COLO829 (cell line): ENCODE measurements at places on chromosomes 12 and 14.

DNA sequence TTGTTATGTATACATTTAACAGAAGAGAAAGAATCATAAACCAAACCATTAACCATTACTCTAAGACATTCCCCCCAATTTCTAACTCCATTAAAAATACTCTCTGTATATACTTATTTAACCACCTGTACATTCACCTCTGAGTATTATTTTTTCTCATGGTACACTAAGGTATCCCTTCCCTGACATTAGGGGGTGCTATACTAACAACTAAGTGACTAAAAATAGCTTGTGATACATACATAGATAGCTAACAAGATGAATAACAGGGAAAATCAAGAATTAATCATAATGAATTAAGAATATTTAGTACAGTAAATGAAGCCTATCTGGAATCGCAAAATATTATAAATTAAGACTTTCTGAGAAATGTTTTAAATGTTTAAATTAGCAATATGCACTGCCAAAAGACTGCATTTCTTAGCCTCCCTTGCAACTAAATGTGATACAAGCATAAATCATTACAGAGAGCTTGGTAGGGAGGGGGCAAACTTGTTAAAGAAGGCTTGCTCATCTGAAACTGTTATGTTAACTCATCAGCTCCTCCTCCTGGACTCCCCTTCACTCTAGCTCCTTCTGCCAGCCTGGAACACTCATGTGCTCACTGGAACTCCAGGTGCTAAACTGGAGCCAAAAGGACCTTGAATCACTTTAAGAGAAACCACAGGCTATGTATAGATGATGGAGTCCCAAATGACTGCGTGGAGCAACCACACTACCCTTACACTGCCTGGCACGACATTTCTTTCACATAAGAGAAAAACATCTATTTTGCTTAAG, 14.9 kb downstream of the C2CD5 start:
- DNase-seq, result no peak

GRCh38 chr12:55188974-55189556, 31.8 kb upstream of the OR10A7 start:
- peak; percentile 59 for DNase-seq

DNA sequence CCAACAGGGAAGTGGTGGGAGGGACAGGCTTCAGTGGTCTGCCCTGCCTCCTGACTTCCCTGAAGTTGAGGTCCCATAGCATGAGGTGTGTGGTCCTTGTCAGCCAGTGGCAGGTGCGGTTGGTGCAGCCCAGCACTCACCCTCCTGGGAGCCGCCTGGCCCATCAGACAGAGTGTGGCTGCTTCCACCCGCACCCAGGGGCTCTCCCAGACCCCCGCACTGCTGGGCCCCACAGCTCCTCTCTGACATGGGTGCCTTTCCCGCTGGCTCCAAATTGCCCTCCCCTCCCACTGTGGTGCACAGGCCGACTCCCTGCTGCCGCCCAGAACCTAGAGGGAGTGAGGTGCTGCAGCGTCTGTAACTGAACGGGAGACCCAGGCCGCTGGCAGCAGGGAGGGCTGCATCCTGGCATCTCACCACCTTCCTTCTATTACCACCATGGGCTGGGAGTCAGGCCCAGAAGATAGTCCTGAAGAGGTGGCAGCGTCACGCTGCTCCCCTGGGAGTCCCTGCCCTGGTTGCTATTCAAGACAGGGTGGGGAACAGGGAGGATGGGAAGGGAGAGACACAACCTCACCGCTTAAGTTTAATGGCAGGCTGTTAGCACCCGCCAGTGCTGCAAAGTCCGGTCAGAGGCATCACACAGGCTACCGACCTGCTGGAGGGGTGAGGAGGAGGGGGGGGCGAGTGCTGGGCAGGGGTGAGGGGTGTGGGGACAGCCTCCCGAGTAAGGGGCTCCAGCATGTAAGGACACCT, 180.6 kb upstream of the PRMT8 start:
- no peak for DNase-seq

DNA sequence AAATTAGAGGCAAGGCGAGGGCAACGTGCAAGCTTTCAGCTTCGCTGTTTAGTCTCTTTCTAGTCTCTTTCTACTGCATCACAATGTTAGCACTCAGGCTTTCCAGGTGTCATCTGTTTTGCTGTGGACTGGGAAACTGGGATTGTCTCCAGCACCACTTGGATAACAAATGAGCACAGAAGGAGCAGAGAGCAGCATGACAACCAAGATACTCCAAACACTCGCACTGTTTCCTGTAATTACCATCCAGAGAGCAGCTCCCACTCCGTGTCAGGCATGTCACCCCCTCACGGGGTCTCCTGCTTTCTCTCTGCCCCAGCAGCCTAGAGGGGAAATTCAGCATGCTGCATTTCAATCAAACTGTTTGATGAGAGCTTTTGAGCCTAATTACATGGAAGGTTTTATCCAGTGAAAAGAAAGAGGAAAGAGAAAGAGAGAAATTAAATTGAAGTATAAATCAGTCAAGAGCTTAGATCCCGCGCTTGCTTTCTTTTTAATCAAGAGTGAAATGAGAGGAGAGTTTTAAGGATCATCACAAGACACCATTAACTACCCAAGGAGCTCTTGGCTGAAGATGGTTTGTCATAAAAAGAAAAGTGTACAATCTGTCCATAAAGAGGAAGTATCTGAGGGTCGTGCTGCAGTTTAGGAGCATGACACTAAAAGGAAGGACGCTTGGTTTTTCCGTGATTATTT, 917.7 kb downstream of the DIO2 start:
- DNase-seq, result no peak

DNA sequence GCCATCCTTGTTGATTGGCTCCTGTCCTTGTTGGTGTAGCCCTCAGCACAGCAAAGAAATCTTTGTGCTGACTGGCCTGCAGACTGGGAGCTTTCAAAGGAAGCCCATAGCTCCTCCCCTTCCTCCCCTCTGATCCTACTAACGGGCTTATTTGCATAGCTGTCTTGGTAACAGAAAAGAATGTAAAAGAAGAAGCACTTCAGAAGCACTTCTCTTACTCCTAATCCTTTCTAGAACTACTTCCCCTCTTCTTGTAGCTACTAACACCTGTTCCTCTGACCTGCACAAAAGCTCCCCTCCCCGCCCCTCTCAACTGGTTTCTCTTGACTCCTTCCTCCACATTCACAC, 14.3 kb upstream of the RIC8B start:
- DNase-seq, result no peak

DNA sequence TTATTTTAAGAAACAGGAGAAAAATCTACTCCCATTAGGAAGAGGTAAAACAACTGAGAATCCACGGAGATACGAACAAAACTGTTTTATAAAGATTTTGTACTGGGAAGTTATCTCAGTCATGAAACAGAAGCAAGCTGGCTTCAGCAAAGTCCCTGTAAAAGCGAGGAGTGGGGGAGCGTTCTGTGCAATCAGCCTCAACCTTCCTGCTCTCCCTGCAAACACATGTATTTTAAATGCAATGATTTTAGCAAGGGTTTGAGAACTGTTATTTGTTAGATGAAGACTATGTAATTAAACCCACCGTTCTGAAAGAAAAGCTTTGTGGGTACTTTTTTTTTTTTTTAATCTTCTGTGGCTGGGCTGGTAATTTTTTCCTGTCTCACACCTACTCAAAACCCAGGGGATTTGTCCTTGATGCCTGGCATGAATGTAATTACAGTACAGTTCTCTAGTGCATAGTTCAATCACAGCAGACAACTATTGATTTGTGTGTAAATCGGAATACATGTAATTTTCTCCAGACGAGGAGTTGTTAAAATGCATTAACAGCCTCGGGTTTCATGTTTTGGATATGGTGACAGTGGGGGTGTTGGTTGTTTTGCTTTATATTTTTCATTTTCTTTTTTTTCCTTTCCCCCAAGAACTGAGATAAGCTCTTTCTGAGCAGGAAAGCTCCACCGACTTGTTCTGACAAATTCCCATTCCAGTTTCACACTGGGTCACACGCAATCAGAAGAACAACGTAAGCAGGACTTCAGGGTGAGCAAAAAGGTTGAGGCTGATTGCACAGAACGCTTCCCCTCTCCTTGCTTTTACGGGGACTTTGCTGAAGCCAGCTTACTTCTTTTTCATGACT, 153.6 kb downstream of the PHLDA1 start:
- DNase-seq, result peak; percentile 88

DNA sequence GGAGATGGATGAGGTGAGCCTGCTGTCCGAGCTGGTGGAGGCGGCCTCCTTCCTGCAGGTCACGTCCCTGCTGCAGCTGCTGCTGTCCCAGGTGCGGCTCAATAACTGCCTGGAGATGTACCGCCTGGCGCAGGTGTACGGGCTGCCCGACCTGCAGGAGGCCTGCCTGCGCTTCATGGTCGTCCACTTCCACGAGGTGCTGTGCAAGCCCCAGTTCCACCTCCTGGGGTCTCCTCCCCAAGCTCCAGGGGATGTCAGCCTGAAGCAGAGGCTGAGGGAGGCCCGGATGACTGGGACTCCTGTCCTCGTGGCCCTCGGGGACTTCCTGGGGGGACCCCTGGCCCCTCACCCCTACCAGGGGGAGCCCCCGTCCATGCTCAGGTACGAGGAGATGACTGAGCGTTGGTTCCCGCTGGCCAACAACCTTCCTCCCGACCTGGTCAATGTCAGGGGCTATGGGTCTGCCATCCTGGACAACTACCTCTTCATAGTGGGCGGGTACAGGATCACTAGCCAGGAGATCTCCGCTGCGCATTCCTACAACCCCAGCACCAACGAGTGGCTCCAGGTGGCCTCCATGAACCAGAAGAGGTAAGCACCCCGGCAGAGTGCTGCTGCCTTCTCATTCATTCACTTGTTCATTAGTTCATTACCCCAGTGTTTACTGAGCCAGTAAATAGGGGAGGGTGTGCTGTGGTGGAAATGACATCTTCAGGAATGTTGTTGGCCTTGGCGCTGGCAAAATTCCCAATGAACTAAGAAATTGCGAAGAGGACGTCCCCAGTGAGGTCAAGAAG, 774 bp upstream of the MANSC4 start:
- no peak for DNase-seq

GRCh38 chr14:87868920-87869319, 124.1 kb downstream of the GALC start:
- DNase-seq, result peak; percentile 56

DNA sequence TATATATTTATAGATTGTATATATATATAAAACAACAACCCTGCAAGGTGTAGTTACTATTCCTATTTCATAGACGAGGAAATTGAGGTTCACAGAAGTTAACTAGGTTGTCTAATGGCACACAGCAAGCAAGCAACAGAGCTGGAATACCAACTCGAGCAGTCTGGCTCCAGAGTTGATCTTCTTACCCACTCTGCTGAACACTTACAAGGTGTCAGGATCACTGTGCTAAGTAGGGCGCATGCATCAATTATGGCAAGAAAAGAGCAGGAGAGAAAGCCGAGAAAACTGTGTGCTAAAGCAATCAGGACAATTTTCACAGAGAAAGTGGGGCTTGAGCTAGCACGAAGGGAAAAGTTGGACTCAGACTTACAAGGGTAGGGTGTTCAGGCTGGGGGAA, 15.9 kb upstream of the ARMH4 start:
- DNase-seq, result no peak

DNA sequence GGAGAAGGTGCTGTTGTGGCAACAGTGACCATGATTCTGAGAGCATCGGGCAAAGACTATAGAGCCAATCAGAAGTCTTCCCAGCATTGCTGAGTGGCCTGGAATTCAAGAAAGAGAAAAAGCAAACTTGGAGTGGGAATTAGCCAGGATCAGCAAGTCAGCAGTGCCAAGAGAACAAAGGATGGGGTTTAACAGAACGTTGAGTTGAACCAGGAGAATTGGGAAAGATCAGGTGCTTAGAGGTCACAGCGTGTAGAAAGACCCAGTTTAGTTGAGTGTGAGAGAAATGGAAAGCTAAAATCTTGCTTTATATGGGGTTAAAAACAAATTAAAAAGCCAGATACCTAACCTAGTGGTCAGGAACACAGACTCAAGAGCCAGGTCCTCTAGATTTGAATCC, 90.5 kb upstream of the DNM1L start:
- DNase-seq, result no peak

DNA sequence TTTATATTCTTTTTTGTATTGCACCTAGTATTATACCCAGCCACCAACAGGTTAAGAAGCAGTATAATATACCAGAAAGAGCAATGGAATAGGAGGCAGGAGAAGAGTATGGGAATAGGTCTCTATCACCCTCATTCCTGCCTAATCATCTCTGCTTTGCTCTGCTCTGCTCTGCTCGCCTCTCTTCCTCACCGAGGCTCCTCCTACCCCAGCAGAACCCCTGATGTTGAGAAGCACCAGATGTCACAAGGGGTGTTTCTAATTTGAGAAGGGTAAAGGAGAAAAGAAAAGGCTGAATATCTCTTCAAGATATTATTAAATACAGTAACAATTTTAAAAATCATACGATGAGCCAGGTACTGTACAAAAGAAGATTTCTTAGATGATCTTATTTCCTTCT, 89.0 kb downstream of the STON2 start:
- DNase-seq, result no peak

DNA sequence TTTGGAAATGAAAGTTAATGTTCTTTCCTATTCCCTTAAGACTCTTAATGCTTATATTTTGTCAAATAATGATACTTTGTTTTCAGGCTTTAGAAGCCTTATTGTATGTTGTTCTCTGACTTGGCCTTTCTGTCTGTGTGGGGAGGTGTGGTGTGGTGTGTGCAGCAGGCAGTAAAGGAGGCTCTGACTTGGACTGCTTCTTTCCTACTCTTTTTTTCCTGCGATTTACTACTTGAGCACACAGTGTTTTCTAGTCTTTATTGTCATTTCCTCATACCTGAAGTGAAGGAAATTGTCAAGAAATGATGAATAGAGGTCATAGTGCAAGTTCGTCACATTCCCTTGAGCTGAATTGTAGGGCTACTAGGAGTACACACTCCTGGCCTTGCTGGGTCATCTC, 26.9 kb downstream of the PIWIL1 start:
- DNase-seq, result no peak

- DNase-seq, result no peak
Observed at GRCh38 chr12:19082365-19082911, 47.1 kb upstream of the PLEKHA5 start.

DNA sequence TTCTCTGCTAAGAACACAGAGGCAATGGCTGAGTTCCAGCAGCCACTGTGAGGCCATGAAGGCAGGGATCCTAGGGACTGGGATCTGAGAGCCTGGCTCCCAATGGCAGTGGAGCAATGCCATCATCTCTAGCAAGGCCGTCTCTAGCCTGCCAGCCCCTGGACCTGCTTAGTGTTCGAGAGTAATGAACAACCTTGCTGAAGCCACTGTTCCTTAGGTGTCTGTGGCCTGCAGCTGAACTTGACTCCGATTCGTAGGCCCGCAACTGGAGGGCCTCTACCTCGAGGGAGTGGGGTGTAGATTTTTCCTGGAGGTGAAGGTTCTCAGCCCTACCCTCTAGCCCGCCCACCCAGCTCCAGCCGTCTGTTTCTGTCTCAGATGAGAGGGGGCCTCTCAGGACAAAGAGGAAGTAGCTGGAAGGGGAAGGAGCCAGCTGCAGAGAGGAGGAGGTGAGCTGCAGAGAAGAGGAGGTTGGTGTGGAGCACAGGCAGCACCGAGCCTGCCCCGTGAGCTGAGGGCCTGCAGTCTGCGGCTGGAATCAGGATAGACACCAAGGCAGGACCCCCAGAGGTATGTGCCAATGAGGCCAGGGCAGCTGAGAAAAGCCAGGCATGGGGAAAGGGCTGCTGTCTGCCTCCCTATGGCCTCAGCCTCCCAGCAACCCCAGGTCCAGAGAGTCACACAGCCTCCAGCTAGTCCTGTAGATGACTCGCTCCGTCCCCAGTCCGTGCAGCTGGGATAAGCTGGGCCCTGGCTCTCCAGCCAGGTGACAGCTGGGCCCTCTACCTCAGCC, at the start of gene PLD4:
PLD4 (plus strand) TSS at position 459 of the 793 bp plus-strand sequence. CDS start 2,262 bp downstream, outside the sequence.
- DNase-seq, result no peak
